ENCODE measurements at places on chromosomes 16 and 17. TPM values are rescaled to one million over a fixed set of nuclear protein-coding genes. Genes with fewer than 3 reads are reported as not detected.

DNA sequence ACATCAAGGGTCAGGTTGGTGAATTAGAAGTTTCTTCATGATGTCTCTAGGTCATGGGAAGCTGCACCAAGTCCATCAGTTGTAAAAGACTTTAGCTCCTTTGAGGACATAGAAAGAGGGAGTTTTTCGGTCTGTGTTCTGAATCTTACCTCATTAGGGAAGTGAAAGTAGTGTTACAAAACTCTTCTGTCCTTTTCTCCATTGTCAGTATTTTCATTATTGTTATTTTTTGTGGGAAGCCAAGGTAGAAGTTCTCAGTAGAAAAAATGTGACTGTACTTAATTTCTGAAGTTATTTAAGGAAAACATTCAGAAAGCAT, 24.2 kb downstream of the MAP3K3 start:
- H3K27ac ChIP-seq: no peak overlapping the region
- H3K4me1 ChIP-seq: no peaks in the 10 kb centered on the region
- no peaks in the 10 kb centered on the region for H3K36me3 ChIP-seq
- no peak for DNase-seq
- no peak overlapping the region for H3K4me3 ChIP-seq

Gene WFIKKN1
- 10.5 TPM for total RNA-seq

Gene CLDN7
- total RNA-seq: 6.9 TPM

Gene PDE6G
- 1.0 TPM for total RNA-seq

DNA sequence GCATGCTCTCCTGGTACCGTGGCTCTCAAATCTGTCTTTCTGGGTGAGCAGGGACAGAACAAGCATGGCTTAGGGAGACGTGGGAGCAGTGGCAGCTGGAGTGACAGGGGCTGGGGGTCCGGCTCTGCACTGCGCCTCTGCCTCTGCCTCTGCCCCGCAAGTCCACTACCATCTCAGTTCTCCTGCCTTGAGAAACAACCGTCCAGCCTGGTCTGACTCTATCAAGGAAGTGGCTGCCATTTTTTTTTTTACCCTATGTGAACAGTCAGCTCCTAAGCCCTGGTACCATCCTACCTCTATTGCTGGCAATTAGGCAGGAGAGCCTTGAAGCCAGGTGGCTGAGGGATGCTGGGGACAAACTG, 16.1 kb downstream of the HIC1 start:
- H3K27me3 ChIP-seq: no peaks in the 10 kb centered on the region
- H3K36me3 ChIP-seq: no peaks in the 10 kb centered on the region
- H3K4me1 ChIP-seq: peaks cover 55% of the 10 kb centered on the region
- no peak overlapping the region for H3K4me3 ChIP-seq
- H3K27ac ChIP-seq: peak overlapping the region; percentile 80
- DNase-seq: no peak

Gene CLEC3A
- total RNA-seq: 0.74 TPM

- DNase-seq: no peak
- H3K27ac ChIP-seq: no peak overlapping the region
- H3K4me1 ChIP-seq: no peaks in the 10 kb centered on the region
- H3K36me3 ChIP-seq: no peaks in the 10 kb centered on the region
Measured at GRCh38 chr16:19304750-19305149, 19.2 kb downstream of the CLEC19A start.

Gene VTN
- total RNA-seq: 9.7 TPM

GRCh38 chr17:1753767-1754429, 8.0 kb upstream of the SERPINF1 start:
- no peak overlapping the region for H3K4me3 ChIP-seq
- peaks cover 25% of the 10 kb centered on the region for H3K4me1 ChIP-seq
- H3K27ac ChIP-seq: peak overlapping the region; percentile 76
- DNase-seq: no peak
- H3K36me3 ChIP-seq: no peaks in the 10 kb centered on the region
- no peaks in the 10 kb centered on the region for H3K27me3 ChIP-seq

GRCh38 chr16:59540621-59541020, 806.5 kb upstream of the GOT2 start:
- H3K4me3 ChIP-seq: no peak overlapping the region
- H3K27me3 ChIP-seq: no peaks in the 10 kb centered on the region
- DNase-seq: no peak
- H3K27ac ChIP-seq: no peak overlapping the region
- no peaks in the 10 kb centered on the region for H3K4me1 ChIP-seq

- H3K4me3 ChIP-seq: no peak overlapping the region
- no peak for DNase-seq
- no peaks in the 10 kb centered on the region for H3K27me3 ChIP-seq
- no peaks in the 10 kb centered on the region for H3K4me1 ChIP-seq
- no peaks in the 10 kb centered on the region for H3K36me3 ChIP-seq
- no peak overlapping the region for H3K27ac ChIP-seq
Measured at GRCh38 chr17:70563281-70563820, 394.0 kb downstream of the KCNJ2 start.

Gene CHTF8
- total RNA-seq: 147 TPM

DNA sequence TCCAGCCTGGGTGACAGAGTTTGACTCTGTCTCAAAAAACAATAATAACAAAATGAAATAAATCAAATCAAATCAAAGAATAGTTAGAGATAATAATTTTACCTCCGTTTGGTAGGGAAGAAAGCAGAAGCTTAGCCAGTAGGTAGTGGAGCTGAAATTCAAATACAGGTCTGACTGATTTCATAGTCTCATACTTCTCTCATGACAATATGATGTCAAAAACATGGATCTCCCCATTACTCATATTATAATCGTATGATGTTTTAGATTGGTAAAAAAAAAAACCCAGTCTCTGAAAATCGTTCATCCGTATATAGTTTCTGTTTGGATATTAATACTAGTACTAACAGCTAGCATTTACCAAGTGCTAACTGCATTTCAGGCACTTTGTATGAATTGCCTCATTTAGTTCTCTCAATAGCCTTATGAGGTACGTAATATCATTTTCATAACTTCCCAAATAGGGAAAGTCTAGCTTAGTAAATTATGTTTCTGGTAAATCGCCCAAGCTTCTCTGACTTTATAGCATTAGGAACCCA, 48.7 kb downstream of the CDH8 start:
- H3K4me1 ChIP-seq: no peaks in the 10 kb centered on the region
- H3K27me3 ChIP-seq: no peaks in the 10 kb centered on the region
- H3K27ac ChIP-seq: no peak overlapping the region
- no peaks in the 10 kb centered on the region for H3K36me3 ChIP-seq
- no peak for DNase-seq
- no peak overlapping the region for H3K4me3 ChIP-seq

DNA sequence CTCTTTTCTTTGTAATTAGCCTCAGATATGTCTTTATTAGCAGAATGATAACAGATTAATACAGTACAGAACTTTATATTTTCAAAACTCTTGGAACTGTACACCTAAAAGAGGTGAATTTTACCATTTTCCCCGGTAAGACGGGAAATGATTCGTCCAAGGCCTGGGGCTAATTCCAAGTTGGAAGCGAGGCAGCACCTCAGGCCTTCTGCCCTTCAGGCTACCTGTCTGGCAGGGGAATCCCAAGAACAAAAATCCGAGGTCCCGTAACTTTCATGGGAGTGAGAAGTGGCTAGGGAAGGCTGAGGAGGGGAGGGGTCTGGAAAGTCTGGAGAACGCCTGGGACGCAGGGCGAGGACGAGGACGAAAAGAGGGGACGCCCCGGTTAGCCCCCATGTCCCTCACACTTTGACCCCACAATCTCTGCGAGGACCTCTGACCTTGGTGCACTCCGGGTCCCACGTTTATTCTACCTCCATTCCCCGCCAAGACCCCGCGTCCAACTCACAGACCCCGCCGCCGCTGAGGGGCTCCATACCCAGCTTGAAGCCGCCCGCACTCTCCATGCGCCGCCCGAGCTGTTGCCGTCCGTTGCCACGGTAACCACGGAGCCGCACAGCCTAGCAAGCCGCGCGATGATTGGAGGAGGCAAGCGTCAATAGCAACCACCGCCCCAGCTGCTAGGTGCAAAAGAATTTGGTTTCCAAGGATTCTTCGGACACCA, at the start of gene HYDIN:
HYDIN (minus strand) TSS at position 601 of the 724 bp plus-strand sequence. CDS start 43,827 bp downstream, outside the sequence.
- no peak within 1 kb of the TSS for H3K27ac ChIP-seq
- no peaks in the 10 kb centered on the region for H3K36me3 ChIP-seq
- peak; percentile 94 for DNase-seq
- H3K4me1 ChIP-seq: no peaks in the 10 kb centered on the region
- peak within 1 kb of the TSS; percentile 45 for H3K4me3 ChIP-seq
- H3K27me3 ChIP-seq: no peaks in the 10 kb centered on the region

Gene ADAM11
- 7.6 TPM for total RNA-seq

GRCh38 chr16:30914830-30915229, 8.5 kb upstream of the FBXL19 start:
- H3K4me3 ChIP-seq: no peak overlapping the region
- H3K27ac ChIP-seq: no peak overlapping the region
- H3K27me3 ChIP-seq: no peaks in the 10 kb centered on the region
- no peak for DNase-seq
- no peaks in the 10 kb centered on the region for H3K4me1 ChIP-seq
- no peaks in the 10 kb centered on the region for H3K36me3 ChIP-seq

Gene RCVRN
- 0.63 TPM for total RNA-seq

GRCh38 chr17:62597150-62597549, 30.3 kb upstream of the MRC2 start:
- no peaks in the 10 kb centered on the region for H3K27me3 ChIP-seq
- no peak overlapping the region for H3K27ac ChIP-seq
- H3K36me3 ChIP-seq: no peaks in the 10 kb centered on the region
- no peak overlapping the region for H3K4me3 ChIP-seq
- no peaks in the 10 kb centered on the region for H3K4me1 ChIP-seq

Gene PRAC1
- not detected for total RNA-seq

DNA sequence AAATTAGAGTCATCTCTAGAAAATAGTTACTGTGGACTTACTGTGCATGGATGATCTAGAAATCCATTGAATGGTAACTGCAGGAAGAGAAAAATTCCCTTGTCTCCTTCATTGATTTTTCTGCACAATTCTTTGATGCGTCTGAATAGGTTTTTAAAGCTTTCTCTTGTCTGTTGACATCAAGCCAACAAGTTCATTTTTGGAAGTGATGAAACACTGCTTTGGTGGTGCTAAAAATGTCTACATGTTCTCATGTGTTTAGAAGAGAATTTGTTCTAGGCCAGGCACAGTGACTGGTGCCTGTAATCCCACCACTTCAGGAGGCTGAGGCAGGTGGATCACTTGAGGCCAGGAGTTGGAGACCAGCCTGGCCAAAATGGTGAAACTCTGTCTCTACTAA, 57.1 kb upstream of the AXIN2 start:
- no peaks in the 10 kb centered on the region for H3K36me3 ChIP-seq
- H3K4me3 ChIP-seq: no peak overlapping the region
- no peaks in the 10 kb centered on the region for H3K4me1 ChIP-seq
- H3K27me3 ChIP-seq: no peaks in the 10 kb centered on the region
- no peak for DNase-seq

Gene CACNG3
- total RNA-seq: 0.06 TPM

Gene GSG1L
- 1.1 TPM for total RNA-seq

DNA sequence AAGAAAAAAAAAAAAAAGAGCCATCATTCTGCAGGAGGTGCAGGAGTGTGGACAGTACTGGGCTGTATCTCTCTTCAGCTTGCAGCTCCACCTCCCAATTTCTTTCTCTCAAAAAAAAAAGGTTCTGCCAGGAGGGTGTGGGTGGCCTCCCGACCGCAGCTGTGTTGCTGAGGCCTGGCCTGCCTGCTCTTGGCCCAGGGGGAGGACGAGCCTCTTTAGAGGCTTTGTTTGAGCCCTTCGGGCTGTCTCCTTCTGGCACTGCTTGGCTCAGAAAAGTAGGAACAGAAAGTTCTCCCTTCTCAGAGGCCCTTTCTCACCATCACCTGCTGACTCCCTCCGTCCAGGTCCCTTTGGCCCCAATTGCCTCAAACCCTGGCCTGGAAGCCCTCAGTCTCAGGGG, 22.2 kb upstream of the C17orf107 start:
- no peak overlapping the region for H3K27ac ChIP-seq
- H3K4me3 ChIP-seq: no peak overlapping the region
- H3K36me3 ChIP-seq: no peaks in the 10 kb centered on the region
- H3K27me3 ChIP-seq: no peaks in the 10 kb centered on the region
- peaks cover 41% of the 10 kb centered on the region for H3K4me1 ChIP-seq

- H3K4me1 ChIP-seq: peaks cover 3% of the 10 kb centered on the region
- no peak overlapping the region for H3K4me3 ChIP-seq
- no peak overlapping the region for H3K27ac ChIP-seq
- H3K36me3 ChIP-seq: no peaks in the 10 kb centered on the region
- no peaks in the 10 kb centered on the region for H3K27me3 ChIP-seq
Measured at GRCh38 chr17:13508896-13509295, 92.8 kb downstream of the HS3ST3A1 start.

DNA sequence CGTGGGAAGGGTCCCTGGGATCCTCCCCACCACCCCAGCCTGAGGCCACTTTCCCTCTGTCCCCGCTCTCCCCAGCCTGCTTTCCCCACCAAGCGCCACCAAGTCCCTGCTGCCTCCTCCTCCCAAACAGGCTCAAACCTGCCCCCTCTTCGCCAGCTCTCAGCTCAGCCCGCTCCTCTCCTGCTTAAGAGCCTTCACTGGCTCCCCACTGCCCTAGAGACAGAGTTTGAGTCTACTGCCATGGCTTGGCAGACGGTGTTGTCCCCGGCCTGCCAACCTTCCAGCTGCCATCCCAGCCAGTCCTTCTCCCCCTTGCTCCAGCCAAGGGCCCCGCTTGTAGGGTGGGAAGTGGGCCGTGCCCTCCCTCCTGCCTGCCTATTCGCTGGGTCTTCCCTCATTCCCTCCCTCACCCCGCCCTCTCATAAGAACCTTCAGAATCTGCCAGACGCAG, 11.1 kb downstream of the IL4R start:
- H3K36me3 ChIP-seq: no peaks in the 10 kb centered on the region
- DNase-seq: no peak
- H3K27me3 ChIP-seq: no peaks in the 10 kb centered on the region
- peaks cover 11% of the 10 kb centered on the region for H3K4me1 ChIP-seq
- no peak overlapping the region for H3K4me3 ChIP-seq

DNA sequence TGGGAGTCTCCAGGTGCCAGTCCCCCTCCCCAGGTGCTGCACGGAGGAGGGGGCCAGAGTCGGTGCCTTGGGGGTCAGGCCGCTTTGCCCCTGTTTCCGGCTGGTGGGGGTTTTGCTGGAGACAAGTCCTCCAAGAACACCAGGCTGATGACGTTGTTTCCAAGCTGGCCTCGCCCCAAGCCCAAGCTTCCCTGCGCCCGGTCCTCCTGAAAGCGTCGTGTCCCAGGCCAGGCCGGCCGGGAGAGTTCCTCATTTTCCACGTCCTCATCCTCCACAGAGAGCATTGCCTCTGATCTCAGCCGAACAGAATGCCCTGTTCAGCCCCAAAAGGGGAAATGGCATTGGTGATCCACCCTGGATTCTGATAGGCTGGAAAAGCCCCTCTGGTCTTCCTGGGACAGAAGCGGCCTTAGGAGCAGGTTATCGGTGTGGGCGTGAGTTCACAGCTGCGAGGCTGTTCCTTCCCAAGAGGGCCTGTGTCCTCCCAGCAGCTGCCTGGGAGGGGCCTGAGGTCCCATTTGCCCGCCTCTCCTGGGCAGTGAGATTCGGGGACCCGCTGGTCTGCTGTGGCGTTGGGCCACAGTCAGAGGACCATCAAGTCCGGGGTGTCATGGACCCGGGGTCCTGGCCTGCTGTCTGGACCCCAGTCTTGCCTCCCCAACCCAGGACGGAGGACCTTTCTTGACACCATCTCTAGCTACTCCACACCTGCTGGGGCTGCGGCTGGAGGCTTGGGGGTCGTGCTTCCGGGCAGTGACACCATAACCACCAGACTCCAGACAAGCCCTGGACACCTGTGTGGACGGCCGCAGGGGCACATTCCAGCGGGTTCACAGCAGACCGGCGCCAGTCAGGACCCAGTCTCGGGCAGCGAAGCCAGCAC, 7.1 kb downstream of the SOX8 start:
- H3K27ac ChIP-seq: no peak overlapping the region
- peak; percentile 33 for DNase-seq
- no peaks in the 10 kb centered on the region for H3K36me3 ChIP-seq
- peaks cover 5% of the 10 kb centered on the region for H3K4me1 ChIP-seq
- H3K4me3 ChIP-seq: no peak overlapping the region

- no peak for DNase-seq
- no peak overlapping the region for H3K27ac ChIP-seq
- no peaks in the 10 kb centered on the region for H3K36me3 ChIP-seq
- no peaks in the 10 kb centered on the region for H3K27me3 ChIP-seq
Measured at GRCh38 chr17:54530398-54530797, 370.3 kb upstream of the TOM1L1 start.

Gene DNAAF1
- total RNA-seq: 89.4 TPM

Gene TBC1D3C
- total RNA-seq: 1.3 TPM
